ENCODE measurements at places on chromosomes 1 and 21. TPM values are rescaled to one million over a fixed set of nuclear protein-coding genes. Genes with fewer than 3 reads are reported as not detected.
A peak's percentile ranks its signal among the peaks of the same experiment; 100 is the strongest.

DNA sequence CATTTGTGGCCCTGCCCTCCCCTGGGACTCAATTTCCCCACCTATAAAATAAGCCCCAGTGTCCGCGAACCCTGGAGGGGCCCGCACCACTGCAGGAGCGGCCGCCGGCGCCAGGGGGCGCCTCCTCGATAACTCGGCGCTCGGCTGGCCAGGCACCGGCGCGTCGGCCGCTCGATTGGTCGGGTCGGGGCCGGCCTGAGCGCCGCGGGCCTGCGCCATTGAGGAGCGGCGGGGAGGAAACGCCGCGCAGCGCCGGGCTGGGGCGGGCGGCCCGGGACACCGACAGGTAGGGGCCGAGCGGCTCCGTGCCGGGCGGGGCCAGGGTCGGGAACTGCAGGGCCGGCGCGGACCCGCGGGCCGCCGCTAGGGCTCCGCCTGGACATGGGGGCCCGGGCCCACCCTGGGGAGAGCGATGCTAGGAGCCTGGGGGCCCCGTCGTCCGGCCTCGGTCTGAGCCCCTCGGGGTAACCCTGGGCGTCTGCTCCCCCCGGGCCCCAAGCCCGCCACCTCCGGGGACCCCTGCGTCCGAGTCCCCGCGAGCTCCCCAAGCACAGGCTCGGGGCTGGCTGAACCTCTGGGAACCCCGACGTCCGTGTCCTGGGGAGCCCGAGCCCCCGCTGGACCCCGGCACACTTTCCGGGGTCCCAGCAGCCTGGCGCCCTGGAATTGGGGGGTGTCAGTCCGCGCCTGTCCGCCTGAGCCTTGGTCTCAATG is at the start of gene VPS13D:
Gene VPS13D, plus strand, starts transcription at position 196 of the 714 bp plus-strand sequence. CDS start 4,237 bp downstream, outside the sequence.
- peak within 1 kb of the TSS; percentile 82 for H3K4me3 ChIP-seq
- no peaks in the 10 kb centered on the region for H3K36me3 ChIP-seq
- peaks cover 14% of the 10 kb centered on the region for H3K4me1 ChIP-seq
- peak within 1 kb of the TSS; percentile 75 for H3K27ac ChIP-seq

The HENMT1 gene
- total RNA-seq: 23.6 TPM

The UBL4B gene
- total RNA-seq: not detected

DNA sequence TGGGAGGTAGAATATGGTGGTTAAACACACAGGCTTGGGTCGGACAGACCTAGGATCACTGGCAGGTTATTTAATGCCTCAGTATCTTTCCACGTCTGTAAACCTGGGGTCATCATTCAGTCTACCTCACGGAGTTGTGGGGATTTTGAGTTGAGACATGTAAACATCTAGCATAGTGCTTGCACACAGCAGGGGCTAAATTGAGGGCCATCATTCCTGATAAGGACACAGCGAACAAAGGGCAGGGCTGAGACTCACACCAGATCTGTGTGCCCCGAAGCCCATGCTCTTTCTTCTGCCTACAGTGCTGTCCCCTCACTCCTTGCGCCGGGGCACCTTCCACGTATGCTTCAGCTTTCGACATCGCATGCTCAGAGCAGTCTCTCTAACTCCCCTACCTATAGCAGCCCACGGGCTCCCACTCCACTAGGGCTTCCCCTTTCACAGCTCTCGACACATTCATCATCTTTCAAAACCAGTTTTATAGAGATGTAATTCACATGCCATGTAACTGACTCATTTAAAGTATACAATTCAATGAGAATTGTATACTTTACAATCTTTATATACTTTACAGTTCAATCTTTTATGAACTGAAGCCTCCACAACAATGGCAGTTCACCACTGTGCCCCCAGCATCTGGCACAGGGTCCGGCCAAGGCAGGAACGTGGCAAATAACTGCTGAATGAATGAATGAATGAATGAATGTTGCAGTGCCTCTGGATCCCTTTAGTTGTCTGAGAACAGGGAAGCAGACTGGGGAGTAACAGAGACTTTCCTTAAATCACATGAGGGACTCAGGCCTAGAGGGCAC is 48.0 kb downstream of the GPR161 start:
- no peaks in the 10 kb centered on the region for H3K27me3 ChIP-seq
- H3K4me3 ChIP-seq: no peak overlapping the region
- no peak overlapping the region for H3K27ac ChIP-seq
- peaks cover 3% of the 10 kb centered on the region for H3K4me1 ChIP-seq
- no peaks in the 10 kb centered on the region for H3K36me3 ChIP-seq

- H3K4me3 ChIP-seq: no peak overlapping the region
- H3K4me1 ChIP-seq: peaks cover 2% of the 10 kb centered on the region
- H3K27ac ChIP-seq: no peak overlapping the region
- H3K27me3 ChIP-seq: no peaks in the 10 kb centered on the region
- H3K36me3 ChIP-seq: peaks cover 1% of the 10 kb centered on the region
- DNase-seq: no peak
Observed at GRCh38 chr1:167344112-167344511, 123.4 kb downstream of the POU2F1 start.

The KLHDC9 gene
- total RNA-seq: not detected

- no peak for DNase-seq
- no peaks in the 10 kb centered on the region for H3K36me3 ChIP-seq
- peaks cover 7% of the 10 kb centered on the region for H3K4me1 ChIP-seq
- H3K27me3 ChIP-seq: peaks cover 48% of the 10 kb centered on the region
- H3K4me3 ChIP-seq: no peak overlapping the region
Observed at GRCh38 chr1:41361495-41362356, 492 bp downstream of the FOXO6 start.

- H3K27me3 ChIP-seq: no peaks in the 10 kb centered on the region
- H3K4me1 ChIP-seq: no peaks in the 10 kb centered on the region
- H3K4me3 ChIP-seq: no peak overlapping the region
- H3K27ac ChIP-seq: no peak overlapping the region
- DNase-seq: no peak
Observed at GRCh38 chr1:56453417-56454078, 125.8 kb downstream of the PLPP3 start.

The NTNG1 gene
- not detected for total RNA-seq

The HSPA6 gene
- total RNA-seq: 0.07 TPM

DNA sequence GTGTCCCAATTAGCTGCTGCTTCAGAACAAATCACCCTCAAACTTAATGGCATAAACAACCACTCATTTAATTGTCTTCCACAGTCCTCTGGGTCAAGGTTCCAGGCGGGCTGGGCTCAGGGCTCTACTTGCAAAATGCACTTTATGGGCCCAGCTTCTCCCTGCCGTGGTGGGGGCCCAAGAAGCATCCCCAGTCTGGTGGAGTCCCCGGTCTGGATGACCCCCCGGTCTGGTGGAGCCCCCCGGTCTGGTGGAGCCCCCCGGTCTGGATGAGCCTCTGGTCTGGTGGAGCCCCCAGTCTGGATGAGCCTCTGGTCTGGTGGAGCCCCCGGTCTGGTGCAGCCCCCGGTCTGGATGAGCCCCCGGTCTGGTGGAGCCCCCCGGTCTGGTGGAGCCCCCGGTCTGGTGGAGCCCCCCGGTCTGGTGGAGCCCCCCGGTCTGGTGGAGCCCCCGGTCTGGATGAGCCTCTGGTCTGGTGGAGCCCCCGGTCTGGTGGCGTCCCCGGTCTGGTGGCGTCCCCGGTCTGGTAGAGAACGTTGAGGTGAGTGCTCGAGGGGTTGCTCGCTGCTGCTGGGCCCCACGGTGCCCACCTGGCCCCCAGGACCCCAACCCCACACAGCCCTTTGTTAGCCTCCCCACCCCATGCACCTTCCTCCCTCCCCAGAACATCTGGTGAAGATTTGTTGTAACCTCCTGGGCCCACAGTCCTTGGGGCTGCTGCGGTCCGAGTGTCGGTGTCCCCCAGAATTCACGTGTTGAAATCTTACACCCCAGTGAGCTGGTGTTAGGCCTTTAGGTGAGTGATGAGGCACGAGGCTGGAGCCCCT is 33.8 kb downstream of the POFUT2 start:
- no peaks in the 10 kb centered on the region for H3K36me3 ChIP-seq
- DNase-seq: no peak
- no peak overlapping the region for H3K27ac ChIP-seq
- H3K4me3 ChIP-seq: no peak overlapping the region
- H3K4me1 ChIP-seq: peaks cover 18% of the 10 kb centered on the region
- H3K27me3 ChIP-seq: peaks cover 20% of the 10 kb centered on the region

The SDE2 gene
- total RNA-seq: 16.1 TPM
